ENCODE measurements at places on chromosomes 3 and 15. TPM values are rescaled to one million over a fixed set of nuclear protein-coding genes. Genes with fewer than 3 reads are reported as not detected.

VGLL3 gene
- 49.8 TPM for total RNA-seq

GHSR gene
- not detected for total RNA-seq

CYP1A1 gene
- total RNA-seq, result 2.3 TPM

C2CD4A gene
- 0.19 TPM for total RNA-seq

CHRD gene
- 46.5 TPM for total RNA-seq

DNA sequence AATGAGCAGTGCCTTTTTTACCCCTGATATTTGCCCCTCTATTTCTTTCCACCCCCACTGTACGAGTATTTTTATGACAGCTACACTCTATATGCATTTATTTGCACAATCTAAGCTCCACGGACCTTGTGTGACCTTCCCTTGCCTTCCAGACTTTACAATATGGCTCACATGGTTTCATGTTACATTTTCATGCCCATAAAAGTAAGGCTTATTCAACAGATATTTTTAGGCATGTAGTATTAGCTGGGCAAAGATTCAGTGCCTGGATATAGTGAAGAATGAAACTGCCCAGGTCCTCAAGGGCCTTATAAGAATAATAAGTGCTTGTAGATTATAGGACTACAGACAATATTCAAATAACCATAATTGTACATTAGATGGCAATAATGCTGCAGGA lies 481.9 kb upstream of the CNTN4 start:
- H3K27ac ChIP-seq, result no peak overlapping the region
- no peaks in the 10 kb centered on the region for H3K27me3 ChIP-seq
- no peaks in the 10 kb centered on the region for H3K36me3 ChIP-seq
- H3K4me1 ChIP-seq, result no peaks in the 10 kb centered on the region
- no peak for DNase-seq

GRCh38 chr3:188053036-188053340 lies 101.0 kb upstream of the LPP start:
- H3K27me3 ChIP-seq, result no peaks in the 10 kb centered on the region
- peak overlapping the region; percentile 72 for H3K27ac ChIP-seq
- no peaks in the 10 kb centered on the region for H3K36me3 ChIP-seq
- H3K4me3 ChIP-seq, result no peak overlapping the region
- DNase-seq, result no peak

- no peaks in the 10 kb centered on the region for H3K27me3 ChIP-seq
- peaks cover 10% of the 10 kb centered on the region for H3K36me3 ChIP-seq
- no peak overlapping the region for H3K4me3 ChIP-seq
- no peak for DNase-seq
Measured at GRCh38 chr15:29711531-29711930, 110.7 kb downstream of the TJP1 start.

DNA sequence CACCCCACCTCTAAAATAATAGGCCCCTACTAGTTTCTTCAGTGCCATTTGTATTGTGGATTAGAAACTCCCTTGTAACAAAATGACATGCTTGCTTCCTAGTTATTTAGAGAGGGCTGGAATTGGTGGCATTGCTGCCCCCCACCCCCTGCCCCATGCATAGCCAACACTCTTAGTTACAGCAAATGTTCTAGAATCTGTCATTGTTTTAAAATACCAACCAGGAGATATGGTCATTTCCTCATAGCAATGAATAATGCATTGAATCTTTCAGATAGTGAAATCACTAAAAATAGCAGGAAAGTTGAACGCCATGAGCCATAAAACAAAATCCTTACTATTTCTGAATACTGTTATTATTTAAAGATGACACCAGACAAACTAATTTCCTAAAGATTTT lies 292.5 kb downstream of the ARPP21 start:
- no peaks in the 10 kb centered on the region for H3K27me3 ChIP-seq
- H3K27ac ChIP-seq, result no peak overlapping the region
- no peaks in the 10 kb centered on the region for H3K4me1 ChIP-seq
- H3K36me3 ChIP-seq, result no peaks in the 10 kb centered on the region

DNA sequence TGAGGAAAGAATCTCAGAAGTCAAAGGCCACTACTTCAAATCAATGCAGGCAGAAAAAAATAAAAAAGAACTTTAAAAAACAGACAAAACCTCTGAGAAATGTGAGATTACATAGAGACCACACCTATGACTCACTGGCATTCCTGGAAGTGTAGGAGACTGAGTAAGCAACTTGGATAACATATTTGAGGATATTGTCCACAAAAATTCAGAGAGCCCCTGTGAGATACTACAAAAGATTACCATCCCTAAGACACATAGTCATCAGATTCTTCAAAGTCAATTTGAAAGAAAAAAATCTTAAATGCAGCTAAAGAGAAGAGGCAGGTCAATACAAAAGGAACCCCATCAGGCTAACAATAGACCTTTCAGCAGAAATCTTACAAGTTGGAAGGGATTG lies 887.3 kb downstream of the NTRK3 start:
- no peak overlapping the region for H3K4me3 ChIP-seq
- no peak overlapping the region for H3K27ac ChIP-seq
- DNase-seq, result no peak
- no peaks in the 10 kb centered on the region for H3K36me3 ChIP-seq
- no peaks in the 10 kb centered on the region for H3K4me1 ChIP-seq

DNA sequence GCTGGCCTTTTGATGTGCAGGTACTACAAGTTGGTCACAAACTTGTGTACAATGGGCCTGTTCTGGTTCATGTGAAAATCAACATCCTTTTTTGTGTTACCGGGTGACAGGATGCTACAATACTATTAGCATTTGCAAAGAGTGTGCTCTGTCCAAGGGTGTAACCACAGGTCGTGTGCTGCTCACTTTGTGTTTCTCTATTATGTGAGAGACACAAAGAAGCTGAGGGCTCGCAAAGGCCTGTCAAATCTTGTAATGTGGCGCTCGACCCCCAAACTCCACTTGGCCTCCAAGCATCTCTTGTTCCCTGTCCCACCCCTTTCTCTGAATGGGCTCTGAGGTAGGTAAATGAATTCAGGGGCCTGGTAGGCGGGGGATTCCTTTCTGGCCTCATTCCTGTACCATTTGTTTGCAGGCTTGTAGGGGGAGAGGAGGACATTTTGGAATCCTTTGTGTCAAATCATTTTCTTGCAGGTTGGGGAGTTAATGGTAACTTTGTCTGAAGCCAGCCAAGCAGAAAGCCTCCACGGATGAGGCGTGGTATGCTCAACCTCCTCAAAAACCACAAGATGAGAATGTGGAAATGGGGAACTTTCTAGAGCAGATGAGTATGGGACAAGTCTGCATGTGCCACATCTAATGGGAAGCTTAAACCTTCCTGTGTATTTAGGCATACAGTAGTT lies 109.1 kb downstream of the OPA1 start:
- H3K36me3 ChIP-seq, result no peaks in the 10 kb centered on the region
- no peak for DNase-seq
- H3K27ac ChIP-seq, result no peak overlapping the region
- H3K4me1 ChIP-seq, result peaks cover 1% of the 10 kb centered on the region
- H3K27me3 ChIP-seq, result no peaks in the 10 kb centered on the region
- no peak overlapping the region for H3K4me3 ChIP-seq

DNA sequence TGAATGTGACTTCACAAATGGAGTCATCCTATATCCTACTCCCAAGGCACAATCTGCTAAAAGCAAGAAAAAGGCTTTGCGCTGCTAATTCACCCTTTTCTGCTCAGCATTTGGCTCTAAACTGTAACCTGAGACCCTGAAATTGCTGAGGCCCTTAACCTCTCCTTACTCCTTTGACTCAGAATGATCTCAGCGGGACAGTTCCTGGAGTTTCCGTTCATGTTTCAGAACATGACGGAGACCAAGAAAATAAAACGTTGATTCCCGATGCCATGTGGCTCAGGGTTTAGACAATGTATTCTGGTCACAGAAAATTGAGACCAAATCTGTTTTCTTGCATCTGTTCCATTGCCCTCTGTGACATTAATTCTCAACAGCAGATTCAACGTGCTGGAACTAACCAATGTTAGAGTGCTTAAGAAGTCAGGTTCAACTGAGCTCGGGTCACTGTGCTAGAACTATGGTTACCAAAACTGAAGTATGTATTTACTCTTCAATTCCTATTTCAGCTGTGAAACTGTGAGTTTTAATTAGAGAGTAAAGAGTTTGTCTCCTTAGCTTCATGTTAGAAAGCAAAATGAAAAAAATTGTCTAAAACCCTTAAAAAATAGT lies 45.4 kb upstream of the TMC3 start:
- H3K27me3 ChIP-seq, result no peaks in the 10 kb centered on the region
- no peak overlapping the region for H3K27ac ChIP-seq
- H3K4me1 ChIP-seq, result no peaks in the 10 kb centered on the region
- no peaks in the 10 kb centered on the region for H3K36me3 ChIP-seq
- no peak overlapping the region for H3K4me3 ChIP-seq

- no peaks in the 10 kb centered on the region for H3K27me3 ChIP-seq
- no peaks in the 10 kb centered on the region for H3K4me1 ChIP-seq
- no peak overlapping the region for H3K4me3 ChIP-seq
- H3K27ac ChIP-seq, result no peak overlapping the region
Measured at GRCh38 chr15:38050529-38051448, 116.3 kb downstream of the TMCO5A start.

DNA sequence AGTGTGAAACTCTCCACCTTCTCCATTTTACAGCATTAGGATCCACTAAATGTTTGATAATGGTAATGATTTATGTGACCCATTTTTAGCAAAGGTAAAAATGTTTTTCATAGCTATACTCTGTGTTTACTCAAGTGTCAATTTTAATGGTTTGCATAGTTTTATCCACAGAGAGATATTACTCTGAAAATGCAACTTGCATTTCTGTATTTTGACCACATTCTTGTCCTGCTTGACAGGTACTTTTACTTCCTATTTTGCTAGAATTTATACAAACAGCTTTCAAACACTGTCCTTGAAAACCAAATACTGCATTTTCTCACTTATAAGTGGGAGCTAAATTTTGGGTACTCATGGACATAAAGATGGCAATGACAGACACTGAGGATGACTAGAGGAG lies 62.9 kb downstream of the SERPINI1 start:
- H3K36me3 ChIP-seq, result peaks cover 5% of the 10 kb centered on the region
- DNase-seq, result no peak
- no peak overlapping the region for H3K4me3 ChIP-seq
- H3K27me3 ChIP-seq, result no peaks in the 10 kb centered on the region

DNA sequence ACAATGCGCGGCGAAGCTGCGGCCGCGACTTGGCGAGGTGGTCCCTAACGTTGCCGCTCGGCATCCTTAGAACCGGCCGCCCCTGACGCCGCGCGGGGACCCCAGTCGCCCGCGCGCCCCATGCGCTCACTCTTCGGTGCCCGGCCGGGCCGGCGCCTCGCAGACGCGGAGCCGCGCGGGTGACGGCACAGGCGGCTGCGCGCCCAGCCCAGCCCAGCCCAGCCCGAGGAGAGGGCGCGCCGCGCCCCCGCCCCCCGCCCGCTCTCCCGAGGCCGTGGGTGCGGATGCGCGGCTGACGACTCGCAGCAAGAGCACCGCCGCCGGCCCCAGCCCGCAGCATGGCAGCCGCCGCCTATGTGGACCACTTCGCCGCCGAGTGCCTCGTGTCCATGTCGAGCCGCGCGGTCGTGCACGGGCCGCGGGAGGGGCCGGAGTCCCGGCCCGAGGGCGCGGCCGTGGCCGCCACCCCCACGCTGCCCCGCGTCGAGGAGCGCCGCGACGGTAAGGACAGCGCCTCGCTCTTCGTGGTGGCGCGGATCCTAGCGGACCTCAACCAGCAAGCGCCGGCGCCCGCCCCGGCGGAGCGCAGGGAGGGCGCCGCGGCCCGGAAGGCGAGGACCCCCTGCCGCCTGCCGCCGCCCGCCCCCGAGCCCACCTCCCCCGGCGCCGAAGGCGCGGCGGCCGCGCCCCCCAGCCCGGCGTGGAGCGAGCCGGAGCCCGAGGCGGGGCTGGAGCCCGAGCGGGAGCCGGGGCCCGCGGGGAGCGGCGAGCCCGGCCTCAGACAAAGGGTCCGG lies 437 bp downstream of the KLF13 start:
- H3K36me3 ChIP-seq, result no peaks in the 10 kb centered on the region
- no peaks in the 10 kb centered on the region for H3K27me3 ChIP-seq
- peak overlapping the region; percentile 83 for H3K27ac ChIP-seq
- peak; percentile 83 for DNase-seq

DNA sequence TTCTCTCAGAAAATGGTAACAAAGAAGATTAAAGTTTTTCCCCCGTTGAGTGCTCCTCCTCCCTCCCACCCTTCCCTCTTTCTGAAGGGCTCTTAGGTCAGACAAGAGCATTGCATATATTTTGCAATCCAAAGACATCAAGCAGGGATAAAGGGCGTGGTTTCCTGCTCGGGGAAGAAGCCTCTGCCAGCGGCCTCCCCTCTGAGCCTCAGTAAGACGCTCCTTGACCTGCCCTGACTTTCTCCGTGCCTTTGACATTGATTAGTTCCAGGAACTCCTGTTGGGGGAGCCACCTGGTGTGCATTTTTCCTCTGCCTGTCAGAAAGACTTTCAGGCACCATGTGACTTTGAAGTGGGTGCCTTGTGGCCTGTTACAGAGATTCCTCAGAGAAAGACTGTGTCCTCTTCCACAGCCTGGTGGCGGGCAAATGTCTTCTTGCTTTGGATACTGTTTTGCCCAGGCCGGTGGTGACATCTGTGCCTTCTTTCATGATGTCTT lies 87.2 kb upstream of the TBL1XR1 start:
- no peaks in the 10 kb centered on the region for H3K27me3 ChIP-seq
- DNase-seq, result peak; percentile 58
- H3K27ac ChIP-seq, result no peak overlapping the region
- no peak overlapping the region for H3K4me3 ChIP-seq
- no peaks in the 10 kb centered on the region for H3K36me3 ChIP-seq

DNA sequence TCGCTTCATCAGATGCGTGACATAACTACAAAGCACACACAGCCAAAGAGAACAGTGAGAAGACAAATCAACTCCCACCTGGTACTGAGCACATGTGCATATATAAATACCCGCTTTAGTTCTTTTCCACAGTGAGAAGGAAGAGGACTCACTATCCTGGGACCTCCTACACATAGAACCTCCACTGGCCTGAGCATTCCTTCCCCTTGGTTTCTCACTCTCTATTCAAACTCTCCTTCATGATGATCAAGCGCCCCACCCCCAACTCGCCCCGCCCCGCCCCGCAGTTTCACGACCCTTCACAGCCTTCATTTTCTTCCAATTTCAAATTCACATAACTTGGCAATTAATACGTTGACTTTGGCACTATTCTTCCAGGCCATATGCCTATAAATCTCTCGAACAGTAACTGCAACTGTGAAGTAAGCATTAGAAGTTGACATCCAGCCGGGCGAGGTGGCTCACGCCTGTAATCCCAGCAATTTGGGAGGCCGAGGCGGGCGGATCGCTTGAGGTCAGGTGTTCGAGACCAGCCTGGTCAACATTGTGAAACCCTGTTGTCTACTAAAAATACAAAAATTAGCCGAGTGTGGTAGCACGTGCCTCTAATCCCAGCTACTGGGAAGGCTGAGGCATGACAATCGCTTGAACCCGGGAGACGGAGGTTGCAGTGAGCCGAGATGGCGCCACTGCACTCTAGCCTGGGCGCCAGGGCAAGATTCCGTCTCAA lies 1.1 kb downstream of the RPS17 start:
- peaks cover 6% of the 10 kb centered on the region for H3K36me3 ChIP-seq
- H3K4me3 ChIP-seq, result no peak overlapping the region
- no peaks in the 10 kb centered on the region for H3K27me3 ChIP-seq
- no peak overlapping the region for H3K27ac ChIP-seq
- DNase-seq, result no peak

- no peak for DNase-seq
- no peak overlapping the region for H3K4me3 ChIP-seq
- no peak overlapping the region for H3K27ac ChIP-seq
- no peaks in the 10 kb centered on the region for H3K36me3 ChIP-seq
Measured at GRCh38 chr15:48672206-48672605, 26.7 kb upstream of the FBN1 start.

Measured in aorta (tissue), 5 donors.